ENCODE measurements at places on chromosomes 16 and 17. TPM values are rescaled to one million over a fixed set of nuclear protein-coding genes. Genes with fewer than 3 reads are reported as not detected.
A peak's percentile ranks its signal among the peaks of the same experiment; 100 is the strongest.

DNA sequence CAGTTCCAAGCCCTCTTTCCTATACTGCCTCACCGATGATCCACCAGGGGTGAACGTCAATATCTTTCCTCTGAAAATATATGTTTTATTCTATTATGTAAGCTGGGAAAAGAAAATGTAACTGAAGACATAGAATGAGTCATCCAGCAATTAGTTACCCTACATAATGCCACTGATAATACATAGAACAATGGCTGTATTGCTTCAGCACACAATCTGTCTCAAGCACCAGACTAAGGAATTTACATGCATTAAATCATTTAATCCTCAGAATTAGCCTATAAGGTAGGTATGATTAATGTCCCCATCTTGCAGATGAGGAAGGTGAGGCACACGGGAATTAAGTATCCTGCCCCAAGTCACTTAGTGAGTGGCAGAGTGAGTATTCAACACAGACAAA is 472.8 kb downstream of the TOX3 start:
- DNase-seq, result no peak
- no peaks in the 10 kb centered on the region for H3K27me3 ChIP-seq
- H3K36me3 ChIP-seq, result no peaks in the 10 kb centered on the region
- no peak overlapping the region for H3K4me3 ChIP-seq

DNA sequence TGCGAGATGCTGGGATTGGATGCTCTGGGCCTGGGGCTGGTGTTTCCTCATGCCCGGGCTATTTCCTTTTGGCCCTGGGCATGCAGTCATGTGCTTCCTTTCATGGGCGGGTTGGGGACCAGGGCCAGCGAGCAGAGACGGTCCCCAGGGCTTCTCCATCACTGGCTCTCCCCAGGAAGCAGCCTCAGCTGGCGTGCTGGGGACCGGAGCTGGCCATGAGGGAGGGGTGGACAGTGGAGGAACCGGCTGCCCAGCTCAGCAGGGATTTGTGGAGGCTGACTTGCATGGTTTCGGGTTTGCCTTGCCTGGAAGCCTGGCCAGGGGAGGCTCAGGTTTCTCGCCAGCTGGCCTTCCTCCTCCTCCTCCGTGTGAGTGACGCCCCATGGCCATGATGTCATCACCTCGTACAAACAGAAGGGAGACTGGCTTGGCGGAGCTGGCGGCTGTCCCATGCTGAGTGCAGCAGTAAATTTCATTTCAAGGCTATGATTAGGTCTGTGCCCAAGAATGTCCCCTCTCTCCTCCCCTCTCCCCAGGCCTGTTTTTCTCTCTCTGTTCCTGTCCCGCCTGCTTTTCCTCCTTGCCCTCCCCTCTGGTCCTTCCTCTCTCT is 8.9 kb upstream of the TIMP2 start:
- H3K36me3 ChIP-seq, result no peaks in the 10 kb centered on the region
- no peaks in the 10 kb centered on the region for H3K27me3 ChIP-seq
- peaks cover 3% of the 10 kb centered on the region for H3K4me1 ChIP-seq
- H3K27ac ChIP-seq, result no peak overlapping the region
- peak; percentile 65 for DNase-seq
- H3K4me3 ChIP-seq, result no peak overlapping the region

- no peak overlapping the region for H3K27ac ChIP-seq
- no peak overlapping the region for H3K4me3 ChIP-seq
- H3K27me3 ChIP-seq, result no peaks in the 10 kb centered on the region
Observed at GRCh38 chr16:73390936-73391335, 343.0 kb upstream of the ZFHX3 start.

- no peak overlapping the region for H3K27ac ChIP-seq
- H3K36me3 ChIP-seq, result no peaks in the 10 kb centered on the region
- H3K4me3 ChIP-seq, result no peak overlapping the region
Observed at GRCh38 chr16:25060920-25061319, 45.8 kb upstream of the ARHGAP17 start.

GRCh38 chr17:51240275-51240674 is 19.6 kb downstream of the MBTD1 start:
- H3K36me3 ChIP-seq, result no peaks in the 10 kb centered on the region
- no peaks in the 10 kb centered on the region for H3K4me1 ChIP-seq
- no peak overlapping the region for H3K27ac ChIP-seq
- no peak overlapping the region for H3K4me3 ChIP-seq

DNA sequence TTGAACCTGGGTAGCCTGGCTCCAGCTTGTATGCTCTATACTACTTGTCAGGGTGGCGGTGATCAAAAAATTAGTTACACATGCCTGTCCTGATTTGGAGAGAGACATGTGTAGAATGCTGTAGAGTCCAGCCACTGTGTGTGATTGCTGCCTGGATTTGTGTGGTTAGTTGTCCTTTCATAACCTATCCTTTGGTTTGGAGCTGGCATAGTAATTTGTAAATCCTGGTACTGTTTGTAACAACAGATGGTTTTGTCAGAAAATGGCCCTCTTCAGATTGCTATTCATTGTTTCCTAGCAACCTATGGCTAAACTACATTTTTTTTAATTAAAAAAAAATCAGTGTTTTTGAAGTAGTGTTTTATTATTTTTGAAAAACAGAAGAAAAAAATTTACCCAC is 30.5 kb downstream of the ETV4 start:
- H3K4me1 ChIP-seq, result no peaks in the 10 kb centered on the region
- no peak overlapping the region for H3K4me3 ChIP-seq
- H3K36me3 ChIP-seq, result peaks cover 39% of the 10 kb centered on the region
- no peak overlapping the region for H3K27ac ChIP-seq
- no peak for DNase-seq

DNA sequence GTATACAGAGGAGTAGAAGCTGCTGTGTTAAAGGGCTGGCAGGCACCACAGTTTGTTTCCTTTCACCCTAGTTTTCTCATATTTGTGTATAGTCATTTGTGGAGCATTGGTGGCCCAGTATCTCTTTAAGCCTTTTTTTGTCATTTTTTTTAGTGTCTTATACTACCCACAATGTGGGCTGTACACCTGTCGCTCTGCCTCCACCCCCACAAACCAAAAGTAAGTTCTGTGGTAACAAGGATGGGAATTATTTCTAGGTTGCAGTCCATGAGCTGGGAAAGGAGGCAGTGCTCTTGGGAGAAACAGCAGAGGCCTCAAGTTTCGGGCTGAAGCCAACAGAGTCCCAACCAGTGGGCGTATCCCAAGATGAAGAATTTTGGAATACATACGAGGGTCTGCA is 6.2 kb downstream of the ZNF75A start:
- peaks cover 75% of the 10 kb centered on the region for H3K36me3 ChIP-seq
- H3K27ac ChIP-seq, result no peak overlapping the region
- H3K27me3 ChIP-seq, result no peaks in the 10 kb centered on the region
- H3K4me3 ChIP-seq, result no peak overlapping the region

The BIRC5 gene
- 114 TPM for total RNA-seq

The TSPAN10 gene
- 0.31 TPM for total RNA-seq

The FOXC2 gene
- total RNA-seq, result not detected

The TBX6 gene
- 2.3 TPM for total RNA-seq

The DNAAF8 gene
- total RNA-seq, result not detected

The TMEM100 gene
- total RNA-seq, result 0.10 TPM

Measured in GM23338 (cell line).